Natural killer cell treated with Interleukin-12 subunit alpha and Interleukin-12 subunit beta and Interleukin-15 and Interleukin-18, amount 100 ng/mL, for 72 hours (primary cell): ENCODE measurements at places on chromosomes 3 and 15. TPM values are rescaled to one million over a fixed set of nuclear protein-coding genes. Genes with fewer than 3 reads are reported as not detected.
A peak's percentile ranks its signal among the peaks of the same experiment; 100 is the strongest.

DNA sequence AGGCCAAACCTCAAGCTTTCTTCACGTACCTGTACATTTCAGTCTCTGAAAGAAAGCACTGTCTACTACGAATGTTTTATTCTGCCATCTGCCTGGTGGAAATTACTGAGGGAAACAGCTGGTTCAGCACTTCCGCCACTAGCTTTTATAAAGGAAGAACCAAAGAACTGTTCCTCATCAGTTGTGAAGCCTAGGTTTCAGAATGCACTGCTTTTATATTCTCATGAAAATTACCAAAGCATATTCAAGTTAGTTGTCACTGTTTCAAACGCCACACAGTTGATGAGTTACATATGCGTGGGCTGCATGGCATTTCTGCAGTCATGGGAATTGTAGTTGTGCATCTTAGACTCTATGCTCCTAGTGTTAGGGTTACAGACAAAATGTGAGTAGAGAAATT, 21.5 kb upstream of the ZBTB38 start:
- no peak overlapping the region for H3K4me3 ChIP-seq
- H3K4me1 ChIP-seq = no peaks in the 10 kb centered on the region
- peaks cover 6% of the 10 kb centered on the region for H3K27me3 ChIP-seq
- DNase-seq = no peak
- H3K27ac ChIP-seq = no peak overlapping the region
- no peaks in the 10 kb centered on the region for H3K36me3 ChIP-seq

DNA sequence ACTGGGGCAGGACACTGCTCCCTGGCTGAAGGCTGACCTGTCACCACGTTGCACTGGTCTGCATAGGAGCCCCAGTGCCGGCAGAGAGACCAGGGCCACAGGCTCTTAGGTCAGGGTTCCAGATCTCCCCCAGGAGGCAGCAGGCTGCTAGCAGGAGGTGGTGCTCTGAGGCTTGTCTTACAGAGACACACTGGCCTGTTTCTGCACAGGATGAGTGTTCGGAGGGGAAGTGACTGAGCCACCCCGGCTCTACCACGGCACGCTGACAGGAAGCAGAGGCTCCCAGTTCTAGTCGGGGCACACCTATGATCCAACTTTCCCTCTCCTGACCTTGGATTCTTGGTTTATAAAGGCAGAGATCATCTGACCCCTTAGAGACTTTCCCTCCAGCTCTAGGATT, 8.6 kb downstream of the FBXL22 start:
- H3K4me1 ChIP-seq = peaks cover 30% of the 10 kb centered on the region
- peak; percentile 69 for DNase-seq
- no peaks in the 10 kb centered on the region for H3K27me3 ChIP-seq
- H3K27ac ChIP-seq = peak overlapping the region; percentile 89
- peak overlapping the region; percentile 50 for H3K4me3 ChIP-seq

MAP6D1 gene
- total RNA-seq = 2.6 TPM

DNA sequence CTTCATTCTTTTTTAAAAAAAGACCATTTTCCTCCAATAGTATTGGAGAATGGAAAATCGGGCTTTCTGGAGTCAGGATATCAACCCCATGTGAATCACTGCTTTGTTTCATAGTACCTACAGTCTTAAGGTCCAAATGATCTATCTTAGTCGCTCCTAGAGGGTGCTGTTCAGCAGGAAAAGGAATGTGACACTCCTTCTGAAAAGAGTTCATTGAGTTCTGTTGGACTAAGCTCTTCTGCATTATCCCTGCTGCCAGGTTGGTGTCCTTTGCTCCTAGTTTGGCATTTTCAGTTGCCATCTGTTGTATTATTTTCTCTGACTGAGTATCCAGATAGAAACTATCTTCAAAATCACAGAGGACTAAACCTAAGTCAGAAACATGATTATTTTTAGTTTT, 57.2 kb downstream of the POLQ start:
- DNase-seq = no peak
- H3K27me3 ChIP-seq = no peaks in the 10 kb centered on the region
- H3K4me1 ChIP-seq = no peaks in the 10 kb centered on the region
- H3K4me3 ChIP-seq = no peak overlapping the region
- H3K36me3 ChIP-seq = no peaks in the 10 kb centered on the region

GRCh38 chr3:149085828-149086231, 503 bp downstream of the HLTF start:
- H3K36me3 ChIP-seq = no peaks in the 10 kb centered on the region
- DNase-seq = no peak
- H3K4me1 ChIP-seq = peaks cover 26% of the 10 kb centered on the region
- H3K27me3 ChIP-seq = no peaks in the 10 kb centered on the region
- peak overlapping the region; percentile 93 for H3K4me3 ChIP-seq
- H3K27ac ChIP-seq = peak overlapping the region; percentile 66

CHRM5 gene
- not detected for total RNA-seq

DNA sequence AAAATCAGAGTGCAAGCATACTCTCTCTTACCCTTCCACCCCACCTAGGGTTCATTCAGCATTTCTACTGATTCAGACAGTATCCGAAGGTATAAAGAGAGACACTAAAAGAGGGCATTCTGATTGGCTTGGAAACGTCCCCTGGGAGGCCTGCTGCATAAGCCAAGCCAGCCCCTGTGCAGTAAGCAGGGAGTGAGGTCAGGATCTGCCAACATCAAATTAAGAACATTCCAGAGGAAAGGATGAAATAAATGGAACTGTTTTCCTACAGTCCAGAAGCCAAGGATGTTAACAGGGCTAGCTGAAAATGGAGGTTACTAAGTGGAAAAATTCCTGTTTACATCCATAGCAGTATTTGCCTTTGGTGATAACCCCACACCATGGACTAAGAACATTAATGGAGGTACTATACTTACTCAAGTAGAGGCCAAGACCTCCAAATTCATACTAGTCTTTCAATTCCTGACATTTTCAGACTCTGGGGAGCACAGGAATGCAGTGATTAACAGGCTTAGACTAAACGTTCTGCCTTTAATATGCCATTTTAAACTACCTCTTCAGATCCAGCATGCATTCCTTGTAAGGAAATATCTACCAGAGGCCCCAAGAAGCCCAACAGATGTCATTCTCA, 34.5 kb downstream of the NPTN start:
- no peak overlapping the region for H3K27ac ChIP-seq
- H3K36me3 ChIP-seq = no peaks in the 10 kb centered on the region
- no peak overlapping the region for H3K4me3 ChIP-seq
- peaks cover 24% of the 10 kb centered on the region for H3K4me1 ChIP-seq
- H3K27me3 ChIP-seq = no peaks in the 10 kb centered on the region
- DNase-seq = no peak

DNA sequence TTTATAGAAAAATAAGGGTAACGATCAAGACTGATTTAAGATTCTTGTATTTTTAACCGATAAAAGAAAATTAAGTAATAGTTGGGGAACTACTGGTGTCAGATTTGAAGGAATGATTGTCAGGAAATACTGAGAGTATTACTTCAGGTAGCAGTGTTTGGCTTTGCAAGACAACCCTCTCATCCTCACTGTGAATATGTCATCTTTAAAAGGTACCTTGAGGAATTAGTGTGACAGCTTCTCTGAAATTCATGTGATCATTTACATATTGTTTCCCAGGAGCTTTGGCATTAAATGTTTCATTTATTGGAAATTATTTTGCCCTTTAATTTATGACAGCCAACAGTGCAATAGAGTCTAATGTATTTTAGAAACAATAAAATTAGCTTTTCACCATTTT, 3.3 kb downstream of the CHL1 start:
- H3K4me1 ChIP-seq = no peaks in the 10 kb centered on the region
- H3K36me3 ChIP-seq = peaks cover 10% of the 10 kb centered on the region
- peaks cover 13% of the 10 kb centered on the region for H3K27me3 ChIP-seq
- DNase-seq = no peak
- no peak overlapping the region for H3K4me3 ChIP-seq

EXD1 gene
- total RNA-seq = not detected

DNA sequence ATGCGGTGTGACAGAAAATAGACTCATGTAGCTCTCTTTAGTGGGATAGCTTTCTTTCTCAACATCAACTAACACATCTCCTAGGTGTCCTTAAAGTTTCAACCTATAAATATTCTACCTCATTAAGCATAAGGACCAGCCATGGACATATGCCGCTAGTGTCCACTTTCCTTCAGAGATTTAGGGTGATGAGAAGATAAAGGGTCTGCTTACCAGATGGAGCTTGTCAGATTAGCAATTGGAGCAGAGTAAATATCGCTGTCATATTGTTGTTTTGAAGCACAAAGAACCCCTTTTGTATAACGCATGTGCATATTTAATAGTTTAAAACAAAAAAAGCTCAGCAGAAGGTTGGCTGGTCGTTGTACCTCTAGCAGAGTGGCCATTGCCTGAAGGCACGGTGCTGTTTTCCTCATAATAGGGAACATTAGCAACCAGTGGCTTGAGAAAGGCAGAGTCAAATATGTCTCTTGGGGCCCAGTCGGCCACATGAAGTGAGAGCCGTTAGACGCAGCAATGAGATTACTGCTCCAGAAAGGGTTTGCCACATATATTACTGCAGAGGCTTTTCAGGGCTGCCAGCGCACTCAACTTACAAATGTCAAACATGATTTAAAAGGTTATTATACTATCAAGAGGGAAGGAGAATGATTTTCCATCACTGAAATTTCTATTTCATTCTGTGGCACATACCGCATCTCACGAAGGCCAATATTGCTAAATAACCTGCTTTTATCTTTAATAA, 264.2 kb downstream of the ROBO2 start:
- no peaks in the 10 kb centered on the region for H3K36me3 ChIP-seq
- no peak overlapping the region for H3K27ac ChIP-seq
- H3K27me3 ChIP-seq = no peaks in the 10 kb centered on the region
- H3K4me1 ChIP-seq = no peaks in the 10 kb centered on the region
- no peak overlapping the region for H3K4me3 ChIP-seq

DNA sequence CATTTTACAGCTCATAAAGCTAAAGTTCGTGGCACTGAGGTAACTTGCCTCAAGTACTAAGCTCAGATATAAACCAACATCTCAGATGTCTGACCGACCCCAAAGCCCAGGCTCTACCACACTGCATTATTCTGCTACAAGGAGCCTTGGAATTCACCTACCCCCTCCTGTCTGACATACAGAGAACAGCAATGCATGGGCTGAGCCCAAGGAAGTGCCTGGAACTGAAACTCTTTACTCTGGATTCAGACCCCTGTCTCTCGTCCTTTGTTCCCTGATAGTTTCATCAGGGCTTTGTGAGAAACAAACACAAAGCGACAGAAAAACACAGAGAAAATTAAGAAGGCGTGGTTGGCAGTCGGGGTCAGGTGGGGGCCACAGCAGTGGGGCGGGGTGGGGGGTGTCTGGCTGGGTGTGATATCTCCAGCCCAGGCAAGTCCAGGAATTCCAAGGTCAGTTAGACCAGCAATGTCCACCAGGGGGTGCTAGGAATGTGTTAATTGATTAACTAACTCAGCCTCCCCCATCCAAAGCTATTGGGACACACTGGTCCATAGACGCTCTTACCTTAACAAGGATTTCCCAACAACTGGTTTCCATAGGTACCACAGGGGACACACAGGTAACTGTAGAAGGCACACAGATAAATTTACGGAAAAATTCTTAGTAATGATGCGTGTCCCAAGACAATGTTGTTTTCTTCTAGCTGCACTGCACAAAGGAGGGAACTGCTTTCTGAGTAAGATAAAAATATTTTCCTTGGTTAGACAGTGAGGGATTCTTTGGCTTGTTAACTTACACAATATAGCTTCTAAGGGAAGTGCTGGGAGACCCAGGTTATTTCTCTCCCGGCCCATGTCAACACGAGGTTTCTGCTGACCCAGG, 18.8 kb upstream of the SSUH2 start:
- peaks cover 4% of the 10 kb centered on the region for H3K4me1 ChIP-seq
- no peak overlapping the region for H3K4me3 ChIP-seq
- no peak overlapping the region for H3K27ac ChIP-seq
- H3K27me3 ChIP-seq = peaks cover 4% of the 10 kb centered on the region

LSAMP gene
- total RNA-seq = not detected

DNA sequence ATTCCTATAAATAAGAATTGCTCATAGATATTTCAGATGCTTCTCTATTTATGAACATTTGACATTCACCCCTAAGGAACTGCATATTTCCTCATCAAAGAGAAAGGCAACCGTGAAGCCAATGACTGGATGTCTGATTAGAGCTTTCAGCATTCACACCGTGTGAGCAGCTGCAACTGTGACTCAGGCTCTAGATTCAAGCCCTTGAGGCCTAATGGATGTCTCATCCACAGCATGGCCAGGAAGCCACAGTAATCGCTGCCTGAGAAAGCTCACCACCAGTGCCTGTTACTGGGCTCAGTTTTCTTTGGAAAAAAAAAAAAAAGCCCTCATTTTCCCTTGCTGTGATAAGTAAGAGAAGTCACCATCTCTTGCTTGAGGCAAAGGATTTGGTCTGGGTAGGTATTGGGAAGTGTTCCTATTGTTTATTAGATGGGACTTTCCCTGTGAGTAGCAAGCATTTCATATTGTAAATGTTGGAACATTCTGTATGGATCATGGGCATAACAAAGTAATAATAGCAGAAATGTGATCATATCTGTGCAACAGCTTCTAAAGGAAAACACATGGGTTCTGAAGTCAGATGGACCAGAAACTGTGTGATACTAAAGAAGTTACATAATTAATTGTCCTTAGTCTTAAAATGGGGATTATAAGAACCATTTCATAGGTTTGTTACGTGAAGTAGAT, 783.7 kb downstream of the AGBL1 start:
- no peak overlapping the region for H3K4me3 ChIP-seq
- no peaks in the 10 kb centered on the region for H3K4me1 ChIP-seq
- H3K27ac ChIP-seq = no peak overlapping the region
- no peak for DNase-seq

DNA sequence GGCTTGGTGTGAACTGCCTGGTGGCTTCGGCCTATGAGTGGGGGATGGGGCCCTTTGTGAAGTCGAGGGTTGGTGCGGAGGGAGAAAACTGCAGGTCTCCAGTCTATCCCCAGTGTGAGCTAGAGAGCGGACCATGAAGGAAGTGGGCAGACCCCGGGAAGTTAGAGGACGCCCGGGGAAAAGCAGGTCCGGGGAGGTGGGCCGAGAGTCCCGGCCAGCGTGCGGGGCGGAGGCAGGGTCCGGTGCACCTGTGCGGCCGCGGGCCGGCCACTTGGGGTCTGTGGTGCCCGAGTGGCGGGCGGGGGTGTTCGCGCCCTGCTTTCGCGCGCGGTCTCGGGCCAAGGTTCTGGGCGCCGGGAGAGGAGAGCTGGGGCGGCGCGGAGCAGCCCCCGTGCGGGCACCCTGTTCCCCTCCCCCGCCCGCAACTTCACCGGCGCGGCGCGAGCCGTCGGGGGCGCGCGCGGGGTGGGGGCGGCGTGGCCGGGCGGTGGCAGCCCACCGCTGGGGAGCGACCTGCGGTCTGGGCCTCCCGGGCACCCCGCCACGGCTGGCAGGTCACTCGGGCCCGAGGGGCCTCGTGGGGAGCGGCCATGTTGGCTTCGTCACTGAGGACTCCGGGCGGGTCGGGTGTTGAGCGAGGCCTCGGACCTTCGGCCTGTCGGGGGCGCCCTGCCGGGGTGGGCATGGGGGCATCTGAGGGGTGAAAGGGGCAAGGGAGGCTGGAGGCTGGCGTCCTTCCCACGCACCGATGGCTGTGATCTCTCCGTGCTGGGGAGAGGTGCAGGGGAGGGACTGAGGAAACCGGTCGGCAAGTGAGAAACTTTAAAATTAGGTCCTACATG, 4.8 kb downstream of the UBE2E1 start:
- peak overlapping the region; percentile 94 for H3K4me3 ChIP-seq
- no peaks in the 10 kb centered on the region for H3K27me3 ChIP-seq
- H3K27ac ChIP-seq = peak overlapping the region; percentile 88
- H3K4me1 ChIP-seq = peaks cover 54% of the 10 kb centered on the region

- no peaks in the 10 kb centered on the region for H3K27me3 ChIP-seq
- H3K4me1 ChIP-seq = no peaks in the 10 kb centered on the region
- no peak overlapping the region for H3K4me3 ChIP-seq
- DNase-seq = no peak
- H3K27ac ChIP-seq = no peak overlapping the region
Measured at GRCh38 chr15:42939841-42940240, 19.3 kb upstream of the TTBK2 start.
